ENCODE measurements at places on chromosomes 16 and 17.

GRCh38 chr17:72097144-72097543 is 23.7 kb upstream of the SOX9 start:
- DNase-seq: no peak

DNA sequence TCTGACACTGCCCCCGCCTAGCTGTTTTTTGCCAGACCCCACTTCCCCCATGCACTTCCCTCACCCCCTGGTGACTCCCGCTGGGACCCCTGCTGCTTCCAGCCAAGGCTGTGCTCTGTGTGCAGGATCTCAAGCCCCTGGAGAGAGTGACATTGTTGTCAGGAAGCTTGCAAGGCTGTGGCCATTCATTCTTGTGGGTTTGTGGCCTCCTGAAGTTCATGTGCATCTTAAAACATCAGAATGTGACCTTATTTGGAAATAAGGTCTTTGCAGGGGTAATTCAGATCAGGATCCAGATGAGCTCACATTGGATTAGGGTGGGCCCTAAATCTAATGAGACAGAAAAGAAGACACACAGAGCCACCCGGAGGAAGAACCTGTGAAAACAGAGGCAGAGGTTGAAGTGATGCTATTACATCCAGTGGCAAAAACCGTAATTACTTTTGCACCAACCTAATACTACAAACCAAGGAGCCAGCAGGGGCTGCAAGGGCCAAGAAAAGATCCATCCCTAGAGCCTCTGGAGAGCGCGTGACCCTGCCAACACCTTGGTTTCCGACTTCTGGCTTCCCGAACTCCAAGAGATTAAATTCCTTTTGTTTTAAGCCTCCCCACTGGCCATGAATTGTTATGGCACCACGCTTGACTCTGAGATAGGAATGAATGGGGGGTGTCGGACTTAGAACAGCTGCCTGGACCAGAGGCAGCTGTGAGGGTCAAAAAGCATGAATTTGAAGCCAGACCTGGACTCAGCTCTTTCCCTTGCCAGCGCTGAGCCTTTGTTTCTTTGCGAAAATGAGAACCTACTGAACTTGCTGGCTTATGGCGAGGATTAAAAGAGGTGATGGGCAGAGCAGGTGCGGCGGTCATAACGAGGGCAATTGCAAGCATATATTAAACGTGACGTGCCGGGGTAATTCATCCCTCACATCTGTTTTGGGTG is 75.5 kb downstream of the BMERB1 start:
- no peak for DNase-seq

- DNase-seq: no peak
Observed at GRCh38 chr17:48484850-48485249, 46.0 kb downstream of the HOXB1 start.

- DNase-seq: no peak
Observed at GRCh38 chr16:893360-893759, 77.4 kb downstream of the LMF1 start.

- DNase-seq: no peak
Observed at GRCh38 chr17:2694381-2695242, 17.0 kb downstream of the CLUH start.

GRCh38 chr17:12706070-12706469 is 40.4 kb downstream of the MYOCD start:
- DNase-seq: no peak

- DNase-seq: no peak
Observed at GRCh38 chr17:62888765-62889164, 77.3 kb upstream of the TANC2 start.

- DNase-seq: no peak
Observed at GRCh38 chr17:43482103-43483012, 1.4 kb upstream of the DHX8 start.

DNA sequence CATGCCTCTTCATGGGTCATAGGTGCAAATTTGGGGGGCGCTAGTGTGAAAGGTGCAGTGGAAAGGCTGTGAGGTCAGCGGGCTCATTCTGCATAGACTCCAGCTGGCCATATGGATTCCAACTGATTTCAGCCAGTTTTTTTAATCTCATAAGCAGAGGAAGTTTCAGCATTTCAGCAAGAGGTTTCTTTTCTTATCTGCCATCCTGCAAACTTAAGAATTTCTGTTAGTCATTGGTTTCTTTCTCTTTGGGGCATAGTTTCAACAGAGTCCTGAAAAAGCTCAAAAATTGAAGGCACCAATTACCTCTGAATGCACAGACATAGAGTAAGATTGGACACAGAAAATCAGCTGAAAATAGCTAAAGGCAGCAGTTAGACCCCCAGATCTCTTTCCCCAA is 16.2 kb upstream of the ALOX15 start:
- DNase-seq: no peak

- no peak for DNase-seq
Observed at GRCh38 chr17:38572669-38573365, 32.9 kb downstream of the SRCIN1 start.

GRCh38 chr17:52149626-52150025 is 8.9 kb downstream of the CA10 start:
- no peak for DNase-seq

GRCh38 chr16:75455677-75456076 is 8.8 kb downstream of the TMEM170A start:
- DNase-seq: no peak

- DNase-seq: no peak
Observed at GRCh38 chr17:56313201-56313600, 159.9 kb downstream of the ANKFN1 start.

- no peak for DNase-seq
Observed at GRCh38 chr16:20676268-20676825, 21.1 kb downstream of the ACSM1 start.
